COR-L47 (cell line): ENCODE measurements at places on chromosomes 16 and 17.

DNA sequence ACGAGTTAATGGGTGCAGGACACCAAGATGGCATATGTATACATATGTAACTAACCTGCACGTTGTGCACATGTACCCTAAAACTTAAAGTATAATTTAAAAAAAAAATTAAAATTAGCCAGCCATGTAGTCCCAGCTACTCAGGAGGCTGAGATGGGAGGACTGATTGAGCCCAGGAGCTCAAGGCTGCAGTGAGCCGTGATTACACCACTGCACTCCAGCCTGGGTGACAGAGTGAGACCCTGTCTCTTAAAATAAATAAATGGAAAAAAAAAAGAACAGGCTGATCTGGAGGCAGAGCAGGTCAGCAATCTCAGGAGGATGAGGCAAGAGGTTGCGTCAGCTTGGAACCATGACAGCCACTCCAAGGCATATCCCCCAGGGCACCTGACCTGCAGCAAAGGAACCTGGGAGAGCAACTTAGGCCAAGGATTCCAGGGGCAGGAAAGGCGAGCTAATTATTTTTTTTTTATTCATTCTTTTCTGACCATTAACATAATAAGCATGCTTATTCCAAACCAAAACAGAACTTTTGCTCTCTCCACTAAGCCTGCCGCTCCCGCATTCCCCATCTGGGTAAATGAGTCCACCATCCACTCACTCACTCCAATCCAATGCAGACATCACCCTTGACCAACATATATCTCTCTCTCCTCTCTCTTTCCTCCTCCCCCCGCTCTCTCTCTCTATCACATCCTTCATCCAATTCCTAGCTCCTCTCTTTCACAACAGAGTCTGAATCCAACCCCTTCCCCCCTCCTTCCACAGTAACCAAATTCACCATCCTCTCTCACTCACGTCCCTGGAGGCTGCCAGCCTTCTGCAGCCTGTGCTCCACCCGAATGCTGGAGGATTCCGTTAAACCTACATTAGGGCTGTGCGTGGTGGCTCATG is 47.7 kb downstream of the TK2 start:
- no peak for DNase-seq

DNA sequence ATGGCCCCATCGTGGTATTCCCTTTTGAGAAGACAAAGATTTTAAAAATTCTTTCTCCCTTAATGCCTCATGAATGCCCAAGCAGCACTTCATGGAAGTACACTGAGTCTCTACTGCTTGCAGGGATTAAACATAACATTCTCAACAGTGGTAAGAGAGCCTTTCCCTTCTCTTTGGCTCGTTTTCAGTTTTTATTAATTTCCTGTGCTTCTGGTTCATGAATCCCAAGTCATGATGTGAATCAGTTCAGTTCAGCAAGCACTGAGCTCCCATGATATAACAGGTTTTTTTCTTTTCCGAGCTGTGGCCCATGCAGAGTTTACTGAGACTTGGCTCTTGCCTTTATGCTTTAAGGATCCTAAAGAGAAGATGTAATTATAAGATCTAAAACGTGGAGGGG is 175.3 kb downstream of the WWOX start:
- no peak for DNase-seq

GRCh38 chr17:66378296-66378695 is 75.9 kb downstream of the PRKCA start:
- no peak for DNase-seq

- no peak for DNase-seq
These were observed 36.2 kb downstream of the LDHD start for GRCh38 chr16:75080205-75081029.

- no peak for DNase-seq
These were observed 4.9 kb downstream of the KDM8 start for GRCh38 chr16:27208081-27208680.

- DNase-seq: no peak
These were observed 30.4 kb downstream of the SOCS3 start for GRCh38 chr17:78329263-78330059.

DNA sequence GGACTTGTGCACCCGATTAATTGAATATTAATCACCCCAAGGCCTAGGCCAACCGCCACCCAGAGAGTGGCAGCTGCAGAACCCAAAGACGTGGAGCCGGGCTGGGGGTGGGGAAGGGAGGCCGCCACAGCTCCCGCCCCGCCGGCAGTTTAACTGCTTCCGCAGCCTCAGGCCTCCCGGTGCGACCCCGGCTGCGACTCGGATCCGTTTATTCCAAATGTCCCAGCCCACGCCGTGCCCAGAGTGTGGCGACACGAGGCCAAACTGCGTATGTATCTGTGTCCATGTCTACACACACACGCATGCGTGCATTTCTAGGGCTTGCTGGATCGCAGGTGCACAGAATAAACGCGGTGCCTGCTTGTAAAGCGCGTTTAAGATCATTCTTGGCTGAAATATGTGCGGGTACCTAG is 802 bp upstream of the TOB1 start:
- peak; percentile 75 for DNase-seq

DNA sequence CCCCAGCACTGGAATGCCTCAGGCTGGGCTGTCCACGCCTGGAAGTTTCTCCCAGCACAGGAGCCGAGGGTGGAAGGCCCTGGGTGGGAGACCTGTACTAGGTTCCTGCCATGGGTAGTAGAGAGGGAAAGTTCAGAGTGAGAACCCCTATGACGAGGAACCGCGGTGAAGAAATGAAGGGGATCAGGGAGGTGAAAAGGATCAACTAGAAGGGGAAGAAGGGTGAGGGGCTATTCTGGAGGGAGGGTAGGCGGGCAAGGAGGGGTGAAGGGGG is 5.4 kb downstream of the HIC1 start:
- no peak for DNase-seq

GRCh38 chr16:63623551-63624039 is 1498.3 kb downstream of the CDH11 start:
- no peak for DNase-seq
